ENCODE measurements at places on chromosomes 7 and 10. TPM values are rescaled to one million over a fixed set of nuclear protein-coding genes. Genes with fewer than 3 reads are reported as not detected.

GRCh38 chr10:56035489-56035888 lies 325.6 kb downstream of the ZWINT start:
- no peak for DNase-seq

The HK1 gene
- total RNA-seq, result 201 TPM

The SPDYE2 gene
- not detected for total RNA-seq

The ARHGAP22 gene
- total RNA-seq, result 17.3 TPM

The PGAM1 gene
- total RNA-seq, result 157 TPM

Measured in thyroid gland (tissue), 4 donors.